ENCODE measurements at places on chromosomes 5 and 9. TPM values are rescaled to one million over a fixed set of nuclear protein-coding genes. Genes with fewer than 3 reads are reported as not detected.

GRCh38 chr9:116387934-116388698 is 234.5 kb downstream of the PAPPA start:
- H3K4me3 ChIP-seq = no peak overlapping the region
- peaks cover 23% of the 10 kb centered on the region for H3K4me1 ChIP-seq

DNA sequence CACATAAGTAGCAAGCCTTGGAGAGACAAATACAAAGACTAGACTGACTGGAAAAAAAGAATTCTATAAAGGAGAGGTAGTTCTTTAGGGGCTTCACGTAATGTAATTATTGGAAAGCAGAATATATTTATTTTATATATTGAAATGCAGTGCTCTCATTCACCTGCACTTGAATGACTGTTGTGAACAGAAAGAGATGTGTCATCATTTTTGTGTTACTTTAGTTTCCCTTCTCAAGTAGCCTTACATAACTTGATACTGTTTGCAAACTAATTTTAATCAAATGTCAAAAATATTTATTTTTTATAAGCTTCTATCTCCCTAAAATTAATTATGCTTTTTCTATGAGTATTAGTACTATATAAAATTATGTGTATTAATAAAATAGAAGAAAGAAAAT is 691.1 kb upstream of the FTMT start:
- H3K27ac ChIP-seq = no peak overlapping the region
- no peaks in the 10 kb centered on the region for H3K4me1 ChIP-seq
- no peak overlapping the region for H3K4me3 ChIP-seq

GRCh38 chr9:27340285-27340674 is 43.3 kb upstream of the EQTN start:
- no peaks in the 10 kb centered on the region for H3K36me3 ChIP-seq
- no peak overlapping the region for H3K27ac ChIP-seq
- no peaks in the 10 kb centered on the region for H3K4me1 ChIP-seq

- DNase-seq = peak; percentile 15
- no peaks in the 10 kb centered on the region for H3K4me1 ChIP-seq
- no peak overlapping the region for H3K4me3 ChIP-seq
- no peak overlapping the region for H3K27ac ChIP-seq
Observed at GRCh38 chr9:127252410-127253318, 11.9 kb upstream of the GARNL3 start.

DNA sequence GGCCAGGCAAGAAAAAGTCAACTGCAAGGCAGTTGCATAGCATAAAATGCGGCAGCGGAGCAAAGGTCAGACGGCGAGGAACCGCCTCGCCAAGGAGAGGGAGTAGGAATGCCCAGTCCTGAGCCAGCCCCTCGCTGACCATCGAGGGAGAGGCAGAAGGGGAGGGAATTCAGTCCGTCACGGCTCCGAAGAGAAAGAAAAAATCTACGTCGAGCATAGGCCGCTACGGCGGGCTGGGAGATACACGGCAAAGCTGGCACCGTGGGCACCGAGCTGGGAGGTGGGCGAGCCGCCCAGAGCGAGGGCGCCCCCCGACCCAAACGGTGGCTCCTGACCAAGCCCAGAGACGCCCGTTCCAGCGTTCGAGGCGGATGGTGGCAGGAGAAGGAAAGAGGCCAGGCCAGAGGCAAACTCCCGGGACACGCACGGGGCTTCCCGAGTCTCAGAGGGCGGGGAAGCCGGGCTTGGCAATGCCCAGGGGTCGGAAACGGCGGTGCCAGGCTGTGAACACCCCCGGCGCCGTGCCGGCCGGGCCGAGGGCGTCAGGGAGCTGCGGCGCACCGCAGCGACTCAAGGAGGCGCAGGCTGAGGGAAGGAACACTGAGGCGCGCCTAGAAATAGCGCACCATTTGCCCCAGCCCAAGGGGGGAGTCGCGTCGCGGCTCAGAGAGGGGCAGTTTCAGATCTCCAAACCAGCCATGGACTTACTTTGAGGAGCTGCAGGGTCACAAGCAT is 518 bp downstream of the SPRY4 start:
- H3K4me1 ChIP-seq = peaks cover 52% of the 10 kb centered on the region
- H3K4me3 ChIP-seq = peak overlapping the region; percentile 80
- H3K27ac ChIP-seq = peak overlapping the region; percentile 91
- no peaks in the 10 kb centered on the region for H3K27me3 ChIP-seq

DNA sequence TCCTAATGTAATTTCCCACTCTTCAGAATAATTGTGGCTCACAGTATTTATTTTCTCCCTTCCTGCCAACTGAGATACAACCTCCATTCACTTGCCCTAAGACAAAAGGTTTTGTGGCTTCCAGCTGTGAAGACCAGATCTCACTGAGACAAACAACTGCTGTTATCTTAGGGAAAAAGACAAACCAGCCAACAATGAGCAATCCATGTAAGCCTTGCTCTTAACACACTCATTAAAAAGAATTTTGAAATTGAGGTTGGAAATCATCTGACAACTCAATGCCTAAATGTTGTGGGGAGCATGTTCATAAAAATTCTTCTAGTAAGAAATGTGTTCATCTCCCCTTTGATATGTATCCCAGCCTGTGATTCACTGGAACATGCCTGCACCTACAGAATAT is 132.9 kb downstream of the ADAMTSL1 start:
- no peak overlapping the region for H3K4me3 ChIP-seq
- H3K4me1 ChIP-seq = peaks cover 26% of the 10 kb centered on the region
- peaks cover 20% of the 10 kb centered on the region for H3K36me3 ChIP-seq
- H3K27me3 ChIP-seq = no peaks in the 10 kb centered on the region
- DNase-seq = peak; percentile 56

- no peak for DNase-seq
- no peaks in the 10 kb centered on the region for H3K27me3 ChIP-seq
- H3K4me3 ChIP-seq = no peak overlapping the region
- H3K36me3 ChIP-seq = no peaks in the 10 kb centered on the region
- H3K27ac ChIP-seq = no peak overlapping the region
- H3K4me1 ChIP-seq = no peaks in the 10 kb centered on the region
Observed at GRCh38 chr5:155368490-155368889, 354.9 kb downstream of the KIF4B start.

DNA sequence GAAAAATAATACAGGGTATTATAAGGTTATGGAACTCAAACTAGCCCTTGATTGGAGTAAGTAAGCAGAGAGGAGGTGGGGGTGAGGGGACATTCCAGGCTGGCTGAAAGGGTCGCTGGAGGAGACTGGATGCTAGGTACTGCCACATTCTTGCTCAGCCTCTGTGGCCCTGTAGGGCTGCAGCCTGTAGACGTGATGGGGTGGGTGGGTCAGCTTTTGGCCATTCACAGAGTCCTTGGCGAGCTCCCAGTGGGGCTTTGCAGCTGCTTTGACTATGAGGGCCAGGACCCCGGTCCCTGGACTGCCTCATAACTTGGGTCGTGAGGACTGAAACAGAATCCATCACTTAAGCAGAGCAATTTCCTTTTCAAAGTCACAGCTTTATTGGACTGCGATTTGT is 4.2 kb upstream of the GDNF start:
- H3K27ac ChIP-seq = no peak overlapping the region
- H3K4me3 ChIP-seq = no peak overlapping the region
- DNase-seq = no peak
- H3K4me1 ChIP-seq = peaks cover 14% of the 10 kb centered on the region

DNA sequence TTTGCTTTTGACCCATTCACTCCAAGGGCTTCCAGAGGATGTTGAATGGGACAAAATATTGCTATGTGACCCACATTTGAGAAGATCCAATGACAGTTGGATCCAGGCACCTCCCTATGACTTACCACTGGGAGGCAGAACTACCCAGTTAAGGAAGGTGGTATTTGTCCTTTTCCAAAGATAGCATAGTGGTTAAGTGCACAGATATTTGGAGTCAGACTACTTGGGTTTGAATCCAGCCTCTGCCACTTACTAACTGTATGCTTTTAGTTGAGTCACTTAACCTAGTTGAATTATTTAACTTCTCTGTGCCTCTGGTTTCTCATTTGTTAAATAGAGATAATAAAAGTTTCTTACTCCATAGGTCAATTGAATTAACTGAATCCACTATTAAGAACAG is 74.5 kb upstream of the PALM2AKAP2 start:
- no peak overlapping the region for H3K4me3 ChIP-seq
- H3K36me3 ChIP-seq = no peaks in the 10 kb centered on the region
- H3K27ac ChIP-seq = no peak overlapping the region

- H3K4me3 ChIP-seq = no peak overlapping the region
- peaks cover 8% of the 10 kb centered on the region for H3K4me1 ChIP-seq
- H3K36me3 ChIP-seq = no peaks in the 10 kb centered on the region
- no peak overlapping the region for H3K27ac ChIP-seq
Observed at GRCh38 chr5:149747833-149748366, 17.8 kb downstream of the PPARGC1B start.

DNA sequence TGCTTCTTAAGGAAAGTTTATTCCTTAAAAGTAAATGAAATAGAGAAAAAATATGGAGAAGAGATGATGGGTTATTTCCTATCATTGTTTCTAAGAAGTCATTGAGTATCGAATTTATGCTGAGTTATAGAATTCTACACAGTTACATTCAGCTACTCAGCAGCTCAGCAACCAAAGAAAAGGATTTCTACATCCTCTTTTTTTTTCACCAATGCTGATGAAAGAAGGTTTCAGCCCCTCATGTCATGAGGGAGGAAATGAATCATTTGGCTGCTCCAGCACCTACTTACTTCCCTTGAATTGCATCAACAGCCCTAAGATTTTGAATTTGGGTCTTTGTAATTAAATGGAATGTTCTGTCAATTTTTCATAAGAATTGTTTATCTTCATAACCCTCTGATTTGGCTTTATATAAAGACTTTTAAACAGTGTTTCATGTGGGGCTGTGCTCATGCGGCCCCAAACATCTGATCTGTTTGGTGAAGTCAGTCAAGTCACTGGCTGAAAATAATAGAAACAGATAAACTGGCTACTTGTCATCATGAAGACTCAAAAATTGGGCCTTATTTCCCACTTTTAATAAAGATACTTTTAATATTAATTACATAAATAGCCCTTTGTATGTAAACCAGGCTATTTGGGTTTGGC is 18.5 kb upstream of the SNX2 start:
- H3K4me1 ChIP-seq = peaks cover 16% of the 10 kb centered on the region
- H3K27me3 ChIP-seq = no peaks in the 10 kb centered on the region
- peak overlapping the region; percentile 45 for H3K27ac ChIP-seq
- DNase-seq = peak; percentile 85
- no peak overlapping the region for H3K4me3 ChIP-seq
- no peaks in the 10 kb centered on the region for H3K36me3 ChIP-seq

GRCh38 chr5:92513067-92513466 is 1068.0 kb downstream of the NR2F1-AS1 start:
- no peak overlapping the region for H3K4me3 ChIP-seq
- H3K4me1 ChIP-seq = no peaks in the 10 kb centered on the region
- peak; percentile 37 for DNase-seq

- no peak overlapping the region for H3K27ac ChIP-seq
- DNase-seq = no peak
- H3K4me1 ChIP-seq = peaks cover 9% of the 10 kb centered on the region
- H3K4me3 ChIP-seq = no peak overlapping the region
- H3K36me3 ChIP-seq = no peaks in the 10 kb centered on the region
Observed at GRCh38 chr5:75466006-75466716, 45.3 kb downstream of the CERT1 start.

DNA sequence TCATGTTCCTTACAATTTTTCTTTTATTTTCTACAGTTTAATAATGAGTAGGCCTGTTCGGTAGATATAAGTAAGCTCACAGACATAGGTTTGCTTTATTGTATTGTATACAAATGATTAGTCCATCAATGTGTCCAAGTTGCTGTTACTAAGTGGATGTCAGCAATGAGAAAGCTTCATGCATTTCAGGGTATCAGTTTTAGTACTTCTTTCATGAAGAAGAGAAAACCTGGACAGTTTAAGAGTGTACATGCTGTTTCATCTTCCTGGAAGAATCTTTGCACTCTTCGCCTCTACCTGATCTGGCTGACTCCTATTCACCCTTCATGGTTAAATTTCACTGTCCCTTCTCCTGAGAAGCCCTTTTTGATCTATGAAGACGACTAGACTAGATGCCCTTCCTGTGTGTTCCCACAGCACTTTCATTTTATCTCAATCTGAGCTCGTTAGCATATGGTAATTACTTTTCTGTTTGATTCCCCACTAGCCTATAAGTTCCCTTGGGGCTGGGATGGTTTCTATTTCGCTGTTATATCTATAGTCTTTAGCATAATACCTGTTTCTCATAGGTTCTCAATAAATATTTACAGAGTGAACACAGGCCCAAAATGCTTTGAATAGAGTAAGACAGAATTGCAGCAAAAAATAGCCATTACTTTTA is 70.7 kb downstream of the CETN3 start:
- H3K4me3 ChIP-seq = no peak overlapping the region
- H3K27ac ChIP-seq = no peak overlapping the region
- no peaks in the 10 kb centered on the region for H3K36me3 ChIP-seq

DNA sequence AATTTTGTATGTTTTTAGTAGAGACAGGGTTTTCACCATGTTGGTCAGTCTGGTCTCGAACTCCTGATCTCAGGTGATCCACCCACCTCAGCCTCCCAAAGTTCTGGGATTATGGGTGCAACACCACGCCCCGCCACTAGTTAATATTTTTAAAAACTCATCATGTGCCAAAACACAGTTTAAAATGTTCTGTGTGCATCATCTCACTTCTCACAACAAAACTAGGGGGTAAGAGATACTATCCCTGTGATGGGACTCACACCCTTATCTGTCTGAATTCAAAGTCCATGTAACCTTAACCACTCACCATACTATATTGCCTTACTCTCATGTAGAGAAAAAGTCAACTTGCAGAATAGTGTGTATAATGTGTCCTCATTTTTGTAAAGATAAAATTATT is 2.6 kb downstream of the PKD2L2 start:
- no peak overlapping the region for H3K27ac ChIP-seq
- no peak overlapping the region for H3K4me3 ChIP-seq
- no peaks in the 10 kb centered on the region for H3K27me3 ChIP-seq
- H3K4me1 ChIP-seq = no peaks in the 10 kb centered on the region
- DNase-seq = no peak

DNA sequence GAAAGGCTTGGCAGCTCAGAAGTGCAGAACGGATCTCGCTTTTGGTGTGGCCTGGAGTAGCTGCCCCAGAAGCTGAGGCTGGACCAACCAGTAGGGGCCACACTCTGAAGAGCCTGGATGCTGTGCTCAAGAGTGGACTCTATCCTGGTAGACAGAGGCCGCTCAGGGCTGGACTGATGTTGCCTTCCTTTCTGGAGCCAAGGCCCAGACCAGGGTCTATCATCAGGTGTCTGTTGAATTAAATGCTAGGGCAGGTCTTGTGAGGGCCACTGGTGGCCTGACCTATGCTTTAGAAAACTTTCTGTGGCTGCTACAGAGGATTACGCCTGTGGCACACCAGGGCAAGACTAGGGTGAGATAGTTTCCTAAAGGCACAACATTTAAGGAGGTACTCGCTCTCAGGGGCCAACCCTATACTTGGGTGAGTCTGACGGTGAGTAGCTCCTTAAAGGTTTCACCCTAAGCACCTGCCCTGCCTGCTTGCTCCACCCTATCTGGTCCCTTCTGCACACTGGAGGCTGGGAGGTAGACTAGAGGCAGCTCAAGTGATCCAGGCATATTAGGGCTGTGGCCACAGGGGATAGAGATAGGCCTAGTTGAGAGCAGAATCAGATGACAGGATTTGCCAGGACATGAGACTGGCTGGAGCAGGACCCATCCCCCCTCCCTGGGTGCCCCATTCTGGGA is 9.8 kb upstream of the IRF1 start:
- no peaks in the 10 kb centered on the region for H3K27me3 ChIP-seq
- no peak for DNase-seq
- peaks cover 24% of the 10 kb centered on the region for H3K4me1 ChIP-seq
- no peaks in the 10 kb centered on the region for H3K36me3 ChIP-seq

PCDHGA10 gene
- 11.1 TPM for total RNA-seq

ARSI gene
- 4.2 TPM for total RNA-seq

TRIM7 gene
- 6.8 TPM for total RNA-seq

KLHL3 gene
- 0.51 TPM for total RNA-seq

CDX1 gene
- total RNA-seq = not detected

ANGPTL2 gene
- 9.0 TPM for total RNA-seq
